ENCODE measurements at places on chromosomes 11 and 22.
A peak's percentile ranks its signal among the peaks of the same experiment; 100 is the strongest.

DNA sequence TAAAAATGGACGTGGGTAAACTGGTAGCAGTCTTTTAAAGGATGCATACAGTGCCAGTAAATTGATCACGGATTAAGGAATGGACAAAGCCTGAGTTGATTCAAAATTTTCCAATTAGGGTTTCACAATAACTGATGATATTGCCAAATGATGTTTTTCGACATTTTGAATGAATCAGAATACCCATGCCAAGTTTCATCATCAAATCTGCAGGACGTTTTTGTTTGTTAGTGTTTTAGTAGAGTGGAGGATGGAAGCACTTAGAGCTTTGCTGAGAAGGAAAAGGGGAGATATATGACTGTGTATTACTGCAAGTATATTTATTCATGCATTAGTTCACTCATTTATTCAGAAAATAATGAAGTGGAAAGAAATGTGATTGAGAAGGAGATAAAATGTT, 78.3 kb downstream of the SLC17A6 start:
- DNase-seq = no peak

DNA sequence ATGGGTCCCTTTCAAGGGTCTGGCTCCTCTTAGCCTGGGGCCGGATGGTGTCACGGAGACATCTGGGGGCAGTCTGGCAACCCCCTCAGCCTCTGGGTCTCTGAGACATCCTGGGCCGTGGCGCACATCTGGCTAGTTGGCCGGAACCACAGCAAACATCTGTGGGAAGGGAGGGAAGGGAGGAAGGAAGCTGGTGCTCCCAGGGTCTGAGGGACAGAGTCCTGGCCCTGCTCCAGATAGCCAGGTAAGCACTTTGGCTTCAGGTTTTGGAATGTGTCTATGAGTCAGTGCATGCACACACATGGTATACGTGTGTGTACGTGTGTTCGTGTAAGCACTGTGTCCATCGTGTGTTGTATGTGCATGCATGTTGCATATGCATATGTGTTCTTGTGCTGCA, 225.1 kb downstream of the MN1 start:
- DNase-seq = no peak

DNA sequence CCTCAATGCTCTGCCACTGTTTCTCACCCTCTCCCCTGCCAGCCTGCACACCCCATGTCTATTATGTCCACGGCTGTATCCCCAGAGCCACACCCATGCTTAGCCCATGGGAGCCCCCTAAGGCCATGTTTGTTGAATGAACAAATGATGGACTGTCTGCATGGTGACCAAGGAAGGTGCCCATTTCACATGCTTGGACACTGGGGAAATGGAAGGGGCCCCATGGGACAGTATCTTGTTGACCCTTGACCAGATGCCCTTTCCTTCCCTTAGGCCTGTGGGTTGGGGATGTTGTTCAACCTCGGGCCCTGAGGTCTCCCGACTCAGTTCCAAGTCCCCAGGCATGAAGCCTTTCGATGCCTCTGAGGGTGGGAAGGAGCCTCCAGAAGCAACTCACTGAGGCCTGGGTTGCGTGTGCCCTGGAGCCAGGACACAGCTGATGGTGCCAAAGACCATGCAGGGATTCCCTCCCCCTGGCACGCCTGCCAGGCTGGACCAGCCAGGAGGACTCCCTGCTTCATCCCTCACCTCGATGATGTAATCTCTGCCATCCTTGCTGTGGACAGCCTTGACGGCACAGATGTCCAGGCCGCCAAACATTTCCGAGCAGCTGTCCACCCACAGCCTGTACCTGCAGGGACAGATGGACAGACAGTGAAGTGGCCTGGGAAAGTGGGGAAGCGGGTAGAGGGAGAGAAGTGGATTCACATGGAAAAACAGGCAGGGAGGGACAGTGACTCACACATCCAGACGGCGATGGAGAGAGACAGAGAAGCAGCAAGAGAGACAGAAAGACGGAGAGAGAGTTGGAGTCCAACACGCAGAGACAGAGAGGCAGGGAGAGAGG, 58.9 kb downstream of the FBXO7 start:
- DNase-seq = peak; percentile 60

GRCh38 chr11:64040684-64041322, 5.1 kb downstream of the FLRT1 start:
- DNase-seq = no peak

DNA sequence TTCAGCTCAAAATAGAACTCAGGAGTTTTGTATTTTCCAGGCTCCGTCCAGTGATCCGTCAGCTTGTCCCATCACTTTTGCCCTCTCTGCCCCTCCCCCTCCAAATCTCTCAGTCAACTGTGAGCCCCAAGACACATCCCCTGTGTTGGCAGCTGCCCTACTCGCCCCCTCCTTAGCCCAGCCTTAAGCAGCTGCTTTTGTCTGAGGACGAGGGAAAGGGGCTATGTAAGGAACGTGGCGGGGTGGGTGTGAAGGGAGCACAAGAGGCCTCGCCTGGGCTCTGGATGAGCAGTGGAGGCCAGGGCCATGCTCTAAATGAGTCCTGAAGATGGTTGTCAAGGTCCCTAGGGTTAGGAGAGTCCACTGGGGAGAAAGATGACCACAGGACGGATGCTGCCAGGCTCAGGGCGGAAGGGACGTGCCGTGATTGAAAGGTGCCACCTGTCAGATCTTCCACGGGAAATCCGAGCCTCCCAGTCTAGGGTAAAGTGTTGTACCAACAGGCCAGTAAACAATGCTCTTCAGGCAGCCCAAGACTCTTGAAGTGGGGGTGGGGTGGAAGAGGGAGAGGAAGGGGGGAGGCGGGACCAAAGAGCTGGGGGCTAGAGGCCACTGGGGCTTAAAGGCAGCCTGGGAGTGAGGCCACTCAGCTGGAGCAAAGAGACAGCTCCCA, at the start of gene SMTNL1:
Gene SMTNL1 (plus strand): TSS at position 649 of the 673 bp plus-strand sequence. CDS start 5,048 bp downstream, outside the sequence.
- no peak for DNase-seq

DNA sequence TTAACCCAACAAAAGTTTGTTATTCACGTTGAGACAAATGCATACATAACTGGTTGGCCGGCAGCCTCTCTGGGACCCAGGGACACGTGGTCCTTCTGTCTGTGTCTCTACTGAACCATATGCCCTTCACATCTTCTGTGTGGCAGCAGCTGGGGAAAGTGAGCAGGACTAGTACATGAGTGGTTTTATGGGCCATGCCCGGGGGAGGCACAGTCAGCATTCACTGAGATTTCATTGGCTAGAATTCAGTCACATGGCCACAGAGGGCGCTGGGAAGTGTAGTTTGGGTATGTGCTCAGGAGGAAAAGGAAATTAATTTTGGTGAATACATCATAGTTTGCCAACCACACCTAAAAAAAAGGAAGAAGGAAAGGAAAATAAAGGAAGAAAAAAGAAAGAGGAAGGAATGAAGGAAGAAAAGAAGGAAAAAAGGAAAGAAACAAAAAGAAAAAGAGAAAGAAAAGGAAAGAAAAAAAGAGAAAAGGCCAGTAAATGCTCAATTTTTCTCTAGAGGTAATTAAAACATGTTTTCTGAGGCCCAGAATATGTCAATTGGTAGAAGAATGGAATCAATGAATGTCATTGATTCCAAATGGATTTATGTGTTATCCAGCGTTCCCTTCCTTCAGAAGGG, 55.9 kb upstream of the KIRREL3 start:
- DNase-seq = no peak

DNA sequence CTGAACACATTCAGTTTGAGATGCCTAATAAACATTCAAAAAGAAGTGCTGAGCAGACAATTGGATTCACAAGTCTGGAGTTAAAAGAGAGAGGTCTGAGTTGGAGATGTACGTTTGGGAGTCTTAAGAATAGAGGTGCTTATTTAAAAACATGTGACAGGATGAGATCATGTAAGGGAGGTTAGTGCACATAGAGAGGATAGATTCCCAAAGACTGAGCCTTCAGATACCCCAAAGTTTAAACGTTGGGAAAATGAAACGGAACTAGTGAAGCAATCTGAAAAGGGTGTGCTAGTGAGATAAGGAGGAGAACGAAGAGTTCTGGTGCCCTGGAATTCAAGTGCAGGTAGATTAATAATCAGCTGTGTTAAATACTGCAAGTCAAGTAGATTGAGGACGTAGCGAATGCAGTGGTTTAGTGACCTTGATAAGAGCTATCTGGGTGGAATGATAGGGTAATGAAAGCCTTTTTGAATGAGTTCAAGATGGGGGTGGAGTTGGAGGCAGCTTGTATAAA, 63.7 kb downstream of the HIPK3 start:
- no peak for DNase-seq

- DNase-seq = no peak
These were observed 6.2 kb upstream of the IL17REL start for GRCh38 chr22:50018608-50019285.

DNA sequence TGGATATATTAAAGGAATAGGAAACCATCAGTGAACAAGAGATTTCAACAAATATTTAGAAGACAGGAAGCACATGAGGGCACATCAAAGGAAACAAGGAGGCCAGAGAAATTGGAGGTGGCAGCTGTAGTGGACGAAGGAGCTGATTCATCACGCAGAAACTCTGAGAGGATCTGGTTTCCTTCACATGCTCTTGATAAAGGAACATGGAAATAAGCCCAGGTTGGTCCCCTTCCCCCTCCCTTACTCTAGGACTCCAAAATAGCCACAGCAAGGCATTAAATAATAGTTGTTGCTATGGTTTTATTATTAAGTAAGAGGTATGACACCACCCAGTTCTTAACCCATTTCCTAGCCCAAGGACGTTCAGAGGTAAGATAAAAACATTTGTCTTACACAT, 11.3 kb downstream of the IZUMO1R start:
- DNase-seq = peak; percentile 48

DNA sequence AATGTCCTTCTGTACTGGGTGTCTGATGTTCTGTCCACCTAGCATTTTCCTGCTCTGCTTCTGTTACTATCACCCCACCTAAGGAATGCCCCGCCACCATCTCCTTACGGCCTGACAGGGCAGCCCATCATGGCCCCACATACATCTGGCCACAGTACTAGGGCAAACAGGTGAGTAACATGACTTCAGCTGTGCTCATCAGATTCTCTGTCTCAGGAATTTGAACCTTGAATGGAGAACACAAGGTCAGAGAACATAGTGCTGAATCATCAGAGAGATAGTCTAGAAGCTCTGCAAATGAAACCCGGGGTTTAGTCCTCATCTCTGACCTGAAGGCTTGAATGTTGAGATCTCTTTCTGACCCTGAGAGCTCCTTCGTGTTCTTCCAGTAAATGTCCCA, 32.4 kb downstream of the ZC3H12C start:
- peak; percentile 47 for DNase-seq

DNA sequence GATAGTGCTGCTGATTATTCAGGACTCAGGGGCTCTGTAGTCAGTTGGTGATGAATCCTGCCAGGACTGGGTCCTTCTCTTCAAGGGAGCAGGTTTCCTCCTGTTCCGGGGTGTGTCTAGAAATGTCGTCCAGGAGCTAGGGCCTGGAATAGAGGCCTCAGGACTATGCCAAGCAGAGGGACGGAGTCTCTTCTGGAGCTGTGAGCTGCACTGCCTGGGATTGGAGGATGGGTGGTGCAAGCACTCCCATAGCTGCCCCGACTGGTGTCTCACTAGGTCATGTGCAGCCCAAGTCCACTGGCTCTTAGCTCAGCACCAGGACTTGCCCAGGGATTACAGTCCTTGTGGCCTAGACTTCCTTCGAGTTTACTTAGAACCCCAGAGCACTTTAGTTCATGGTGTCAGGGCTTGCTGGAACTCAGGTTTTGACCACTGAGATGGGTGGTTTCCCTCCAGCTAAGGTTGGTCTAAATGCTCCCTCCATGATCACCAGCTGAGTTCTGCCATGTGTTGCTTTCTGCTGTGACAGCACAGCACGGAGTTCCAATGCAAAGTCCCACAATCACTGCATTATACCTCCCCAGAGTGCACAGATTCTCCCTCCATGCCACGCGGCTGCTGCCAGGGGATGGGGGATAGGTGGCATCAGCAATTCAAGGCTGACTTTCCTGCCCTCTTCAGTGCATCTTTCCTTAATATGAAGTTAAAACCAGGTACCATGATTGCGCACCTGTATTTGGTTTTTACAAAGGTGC, 42.6 kb upstream of the SHANK2 start:
- DNase-seq = no peak

DNA sequence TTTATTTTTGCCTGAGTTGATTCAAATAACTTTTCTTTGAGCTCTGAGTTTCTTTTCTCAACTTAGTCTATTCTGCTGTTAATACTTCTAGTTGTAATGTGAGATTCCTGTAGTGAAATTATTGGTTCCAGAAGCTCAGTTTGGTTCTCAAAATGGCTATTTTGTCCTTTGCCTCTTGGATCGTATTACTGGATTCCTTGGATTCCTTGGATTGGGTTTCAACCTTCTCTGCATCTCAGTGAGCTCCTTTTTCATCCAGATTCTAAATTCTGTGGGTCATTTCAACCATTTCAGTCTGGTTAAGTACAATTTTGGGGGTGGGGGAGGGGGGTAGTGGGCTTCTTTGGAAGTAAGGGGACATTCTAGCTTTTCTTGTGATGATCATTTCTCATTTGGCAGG, 341.1 kb upstream of the CNTN5 start:
- no peak for DNase-seq

GRCh38 chr11:124898263-124898680, 607 bp upstream of the ROBO4 start:
- DNase-seq = peak; percentile 67

- DNase-seq = no peak
These were observed 105.4 kb upstream of the PITPNB start for GRCh38 chr22:28024422-28024888.

GRCh38 chr22:37660709-37661045, 2.2 kb downstream of the PDXP start:
- no peak for DNase-seq

DNA sequence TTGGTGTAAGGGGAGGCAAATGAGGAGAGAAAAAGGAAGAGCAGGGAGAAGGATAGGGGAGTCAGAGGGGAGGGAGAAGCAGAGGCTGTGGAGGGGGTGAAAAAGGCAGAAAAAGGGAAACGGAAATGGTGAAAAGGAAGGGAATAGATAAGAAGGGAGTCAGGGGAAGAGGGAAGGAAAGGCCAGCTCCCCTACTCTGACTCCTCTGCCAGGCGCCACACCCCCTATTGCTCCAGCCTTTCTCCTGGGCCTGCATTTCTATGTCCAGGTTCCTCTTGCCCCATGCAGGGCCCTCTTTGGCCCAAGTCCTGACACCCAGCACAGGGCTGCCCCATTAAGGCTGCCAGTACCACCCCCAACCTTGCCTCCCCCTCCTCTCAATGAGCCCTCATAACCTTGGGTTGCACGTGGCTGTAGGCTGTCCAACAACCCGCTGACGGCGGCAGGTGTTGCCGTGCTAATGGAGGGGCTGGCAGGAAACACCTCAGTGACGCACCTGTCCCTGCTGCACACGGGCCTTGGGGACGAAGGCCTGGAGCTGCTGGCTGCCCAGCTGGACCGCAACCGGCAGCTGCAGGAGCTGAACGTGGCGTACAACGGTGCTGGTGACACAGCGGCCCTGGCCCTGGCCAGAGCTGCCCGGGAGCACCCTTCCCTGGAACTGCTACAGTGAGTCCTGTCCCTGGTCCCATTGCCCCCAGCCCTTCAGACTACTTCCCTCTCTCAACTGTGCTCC, 3.4 kb upstream of the NHERF4 start:
- DNase-seq = no peak

GRCh38 chr11:61384271-61385242, 7.8 kb upstream of the TMEM216 start:
- peak; percentile 54 for DNase-seq

DNA sequence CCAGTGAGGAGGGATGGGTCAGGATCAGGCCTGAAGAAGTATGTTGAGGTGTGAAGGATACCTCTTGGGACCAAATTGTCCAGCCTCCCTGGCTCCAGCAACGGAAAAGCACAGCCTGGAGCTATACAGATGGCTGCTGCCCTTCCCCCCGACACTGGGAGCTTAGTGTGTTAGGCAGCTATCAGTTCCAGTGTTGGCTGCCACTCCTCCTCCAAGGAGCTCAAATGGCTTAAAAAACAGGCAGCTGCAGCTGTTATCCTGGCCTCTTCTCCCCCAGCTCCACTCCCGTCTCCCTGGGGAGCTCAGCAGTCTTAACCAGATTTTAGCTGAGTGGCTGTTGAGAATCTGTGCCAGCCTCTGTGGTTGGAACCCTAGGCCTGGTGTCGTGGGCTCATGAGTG, 225.0 kb downstream of the JRKL start:
- DNase-seq = no peak
